Memory B cell (primary cell): ENCODE measurements at places on chromosomes 3 and 15.
A peak's percentile ranks its signal among the peaks of the same experiment; 100 is the strongest.

DNA sequence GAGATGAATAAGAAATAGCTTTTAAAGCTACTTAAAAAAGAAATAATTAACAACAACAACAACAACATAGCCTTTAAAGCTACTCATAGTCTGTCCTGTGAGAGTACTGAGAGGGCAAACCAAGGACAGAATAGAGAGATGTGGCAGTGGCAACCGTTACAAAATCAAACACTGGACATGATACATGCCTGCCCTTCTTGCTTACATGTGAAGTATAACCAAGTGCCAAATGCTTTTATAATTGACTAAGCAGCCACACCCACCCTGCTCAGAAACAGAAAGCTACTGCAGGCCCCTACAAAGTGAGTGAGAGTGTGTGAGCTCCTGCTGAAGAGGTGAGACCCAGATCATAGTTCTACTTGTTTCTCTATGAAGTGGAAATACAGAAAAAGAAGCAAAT, 38.4 kb downstream of the NDUFB4 start:
- no peak for DNase-seq

DNA sequence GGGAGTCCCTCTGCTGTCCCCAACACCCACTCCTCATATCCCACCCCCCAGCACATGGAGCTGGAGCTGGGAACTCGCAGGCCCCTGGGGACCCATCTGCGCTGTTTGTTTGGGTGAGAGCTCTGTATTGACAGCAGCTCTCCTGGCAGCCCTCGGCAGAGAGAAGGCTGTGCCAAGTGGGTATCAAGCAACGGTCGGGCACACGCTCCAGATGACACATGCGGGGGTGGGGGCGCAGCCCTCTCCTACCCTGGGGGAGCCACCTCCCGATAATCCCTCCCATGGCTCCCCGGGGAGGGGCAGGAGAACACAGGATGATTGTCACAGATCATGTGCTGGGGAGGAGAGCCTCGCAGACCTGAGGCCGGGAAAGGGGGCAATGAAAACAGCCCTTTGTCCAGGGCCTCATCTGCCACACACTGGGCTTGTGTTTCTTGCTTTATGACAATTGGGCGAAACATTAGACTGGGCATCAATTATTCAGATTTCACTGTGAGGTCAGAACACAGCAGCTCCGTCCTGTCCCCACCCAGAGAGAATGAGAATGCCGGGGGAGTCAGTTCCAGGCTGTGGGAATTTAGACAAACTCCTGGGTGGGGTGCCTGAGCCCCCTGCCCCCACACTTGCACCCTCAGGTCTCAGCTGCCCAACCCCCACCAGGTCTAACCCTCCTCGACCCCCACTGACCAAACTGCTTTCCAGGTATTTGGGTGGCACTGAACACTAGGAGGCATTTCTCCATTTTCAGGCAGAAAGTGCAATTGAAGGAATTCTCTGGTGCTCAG, 46.4 kb upstream of the KLF13 start:
- no peak for DNase-seq

GRCh38 chr3:75906555-75907112, 121.3 kb upstream of the ZNF717 start:
- DNase-seq = no peak

- no peak for DNase-seq
These were observed 104.8 kb downstream of the TGFBR2 start for GRCh38 chr3:30711151-30711550.

DNA sequence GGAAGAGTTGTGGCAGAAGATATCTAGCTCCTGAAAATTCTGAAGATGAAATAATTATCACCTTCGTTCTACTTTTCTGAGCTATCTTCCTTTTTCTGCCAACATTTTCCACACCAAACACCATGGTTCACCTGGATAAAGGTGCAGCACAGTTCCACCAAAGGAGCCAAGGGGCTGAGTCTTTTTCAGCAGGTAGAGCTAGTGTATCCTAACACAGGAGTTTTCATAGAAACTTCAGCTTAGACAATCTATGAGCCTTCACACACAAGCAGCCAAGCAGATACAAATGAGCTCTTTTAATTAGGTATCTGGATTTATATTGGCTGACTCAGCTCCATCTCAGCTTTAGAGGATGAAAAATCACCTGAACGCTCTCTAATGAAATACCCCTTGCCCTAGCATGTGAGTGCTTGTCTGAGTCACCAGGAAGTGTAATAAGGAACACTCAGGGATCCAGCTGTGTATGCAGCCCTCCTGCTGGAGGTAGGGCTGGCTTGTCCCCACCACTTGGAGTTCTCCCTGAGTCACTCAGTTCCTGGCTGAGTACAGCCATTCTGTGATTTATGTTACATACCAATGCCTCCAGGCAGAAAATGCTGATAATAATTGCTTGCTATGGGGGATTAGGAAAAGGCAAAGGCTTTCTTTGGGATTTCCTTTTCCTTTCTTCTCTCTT, 385.7 kb downstream of the LSAMP start:
- no peak for DNase-seq

DNA sequence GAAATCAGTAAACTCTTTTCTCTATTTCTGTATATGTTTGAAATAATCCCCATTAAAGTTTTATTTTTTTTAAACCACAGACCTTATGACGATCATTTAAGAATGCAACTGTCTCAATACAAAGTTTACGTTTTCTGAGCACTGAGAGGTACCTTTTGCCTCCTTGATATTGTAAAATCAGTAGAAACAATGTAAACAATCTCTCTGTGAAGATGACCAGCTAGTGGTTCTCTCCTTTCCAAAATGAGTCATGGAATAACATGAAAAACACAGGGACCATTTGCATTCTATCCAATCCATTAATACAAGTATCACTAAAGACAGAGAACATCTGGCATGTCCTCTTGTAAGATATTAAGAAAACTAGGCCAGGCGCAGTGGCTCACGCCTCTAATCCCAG, 48.8 kb downstream of the RAD18 start:
- DNase-seq = no peak

DNA sequence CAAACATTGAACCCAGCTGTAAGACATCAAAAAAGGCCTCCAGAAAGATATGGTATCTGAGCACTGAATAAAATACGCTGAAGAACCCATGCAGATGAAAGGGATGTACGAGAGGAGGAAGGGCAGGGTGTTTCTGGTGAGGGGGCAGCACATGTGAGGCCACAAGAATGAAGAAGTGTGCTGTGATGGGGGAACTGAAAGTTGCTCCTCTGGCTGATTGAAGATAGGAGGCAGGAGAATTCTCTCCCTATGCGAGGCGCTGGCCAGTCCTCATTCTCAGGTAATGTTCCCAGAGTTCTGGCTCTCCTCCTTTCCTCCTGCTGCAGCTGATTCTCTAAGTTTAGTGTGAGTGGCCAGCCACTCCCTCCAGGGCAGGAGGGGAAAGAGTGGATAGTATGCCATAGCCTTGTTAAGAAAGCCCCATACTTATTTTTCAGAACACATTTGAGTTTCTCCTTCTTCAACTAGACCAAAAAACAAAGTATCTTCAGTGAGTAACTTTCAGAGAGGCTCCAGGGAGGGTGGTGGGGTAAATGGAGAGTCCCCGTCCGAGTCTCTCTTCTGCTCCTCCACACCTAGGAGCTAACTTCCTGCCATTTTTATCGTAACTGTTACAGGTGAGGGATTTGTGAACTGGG, 26.9 kb upstream of the MYO1E start:
- peak; percentile 68 for DNase-seq

GRCh38 chr15:88179562-88179961, 77.0 kb downstream of the NTRK3 start:
- DNase-seq = no peak

GRCh38 chr3:49469037-49469935, 781 bp upstream of the DAG1 start:
- DNase-seq = no peak

- DNase-seq = no peak
These were observed 92.6 kb downstream of the TFDP2 start for GRCh38 chr3:142056656-142057330.

DNA sequence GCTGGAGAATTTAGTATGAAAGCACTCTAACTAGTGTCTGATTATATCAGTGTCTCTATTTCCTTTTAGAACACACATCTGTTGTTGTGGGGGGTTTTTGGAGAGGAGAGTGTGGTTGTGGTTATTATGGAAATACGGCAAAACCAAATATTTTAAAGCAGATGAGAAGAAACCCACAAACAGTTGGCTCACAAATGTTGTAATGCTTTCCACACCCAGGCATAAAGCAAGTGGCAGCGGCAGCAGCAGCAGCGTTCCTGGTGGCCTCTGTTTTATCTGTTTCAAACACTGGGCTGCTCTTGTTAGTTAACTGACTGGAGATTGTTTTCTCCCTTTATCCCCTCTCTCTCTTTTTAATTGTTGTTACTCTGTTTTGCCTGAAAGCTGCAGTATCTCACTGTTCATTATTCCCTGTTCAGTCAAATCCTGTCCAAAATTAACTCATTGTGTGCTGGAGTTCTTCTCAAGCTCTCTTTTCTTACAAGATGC, 1045.5 kb upstream of the NR2F2 start:
- no peak for DNase-seq

GRCh38 chr15:74542166-74543042, 1.4 kb downstream of the ARID3B start:
- no peak for DNase-seq

GRCh38 chr3:194816748-194817591, 131.3 kb downstream of the FAM43A start:
- no peak for DNase-seq

DNA sequence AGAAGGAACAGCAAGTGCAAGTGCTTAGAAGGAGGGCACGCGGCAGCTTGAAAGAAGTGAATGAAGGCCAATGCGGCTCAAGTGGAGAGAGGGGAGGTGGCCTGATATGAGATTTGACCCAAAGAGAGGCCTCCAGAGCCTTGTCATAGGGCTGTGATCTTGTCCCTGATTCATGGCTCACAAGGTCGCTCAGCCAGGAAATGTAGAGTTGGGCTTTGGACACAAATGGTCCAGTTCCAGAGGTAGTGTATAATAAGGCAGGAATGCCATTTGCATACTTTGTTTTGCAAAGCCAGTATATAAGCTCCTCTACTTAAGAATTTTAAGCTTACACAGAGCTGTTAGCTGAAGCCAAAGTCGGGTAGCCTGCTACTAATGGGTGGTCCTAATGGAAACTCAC, 33.7 kb downstream of the HGD start:
- DNase-seq = no peak

DNA sequence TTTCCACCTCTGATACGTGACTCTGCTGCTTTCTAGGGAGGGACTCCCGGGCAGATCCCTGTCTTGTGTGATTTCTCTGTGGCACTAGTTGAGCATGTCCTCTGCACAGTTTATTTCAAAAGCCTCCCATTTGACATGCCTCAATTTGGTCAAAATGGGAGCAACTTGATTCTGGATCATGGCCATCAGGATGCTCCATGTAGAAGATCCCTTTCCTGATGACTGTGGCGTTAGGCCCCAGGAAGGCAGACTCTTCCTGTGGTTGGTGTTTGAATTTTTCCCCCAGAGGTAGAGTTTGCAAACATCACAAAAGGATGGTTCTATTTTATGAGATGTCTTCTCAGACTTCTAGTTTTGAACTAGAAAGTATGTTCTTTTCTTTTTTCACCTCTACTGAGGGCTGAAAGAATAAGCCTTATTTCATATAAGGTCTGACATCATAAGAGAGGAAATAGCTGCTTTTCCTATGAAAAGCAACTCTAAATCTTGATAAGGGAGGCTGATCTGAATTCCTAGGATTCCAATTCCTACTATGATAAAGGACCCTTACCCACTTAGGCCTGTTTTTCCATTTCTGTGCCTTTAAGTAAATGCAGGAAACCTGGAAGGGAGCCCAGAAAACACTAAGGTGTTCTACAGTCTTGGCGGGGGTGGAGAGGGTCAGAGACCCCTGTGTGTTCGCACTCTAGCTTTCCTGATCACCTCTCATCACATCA, 243.8 kb upstream of the CHRM5 start:
- DNase-seq = no peak

- no peak for DNase-seq
These were observed 74.4 kb upstream of the TLE3 start for GRCh38 chr15:70172124-70172523.

DNA sequence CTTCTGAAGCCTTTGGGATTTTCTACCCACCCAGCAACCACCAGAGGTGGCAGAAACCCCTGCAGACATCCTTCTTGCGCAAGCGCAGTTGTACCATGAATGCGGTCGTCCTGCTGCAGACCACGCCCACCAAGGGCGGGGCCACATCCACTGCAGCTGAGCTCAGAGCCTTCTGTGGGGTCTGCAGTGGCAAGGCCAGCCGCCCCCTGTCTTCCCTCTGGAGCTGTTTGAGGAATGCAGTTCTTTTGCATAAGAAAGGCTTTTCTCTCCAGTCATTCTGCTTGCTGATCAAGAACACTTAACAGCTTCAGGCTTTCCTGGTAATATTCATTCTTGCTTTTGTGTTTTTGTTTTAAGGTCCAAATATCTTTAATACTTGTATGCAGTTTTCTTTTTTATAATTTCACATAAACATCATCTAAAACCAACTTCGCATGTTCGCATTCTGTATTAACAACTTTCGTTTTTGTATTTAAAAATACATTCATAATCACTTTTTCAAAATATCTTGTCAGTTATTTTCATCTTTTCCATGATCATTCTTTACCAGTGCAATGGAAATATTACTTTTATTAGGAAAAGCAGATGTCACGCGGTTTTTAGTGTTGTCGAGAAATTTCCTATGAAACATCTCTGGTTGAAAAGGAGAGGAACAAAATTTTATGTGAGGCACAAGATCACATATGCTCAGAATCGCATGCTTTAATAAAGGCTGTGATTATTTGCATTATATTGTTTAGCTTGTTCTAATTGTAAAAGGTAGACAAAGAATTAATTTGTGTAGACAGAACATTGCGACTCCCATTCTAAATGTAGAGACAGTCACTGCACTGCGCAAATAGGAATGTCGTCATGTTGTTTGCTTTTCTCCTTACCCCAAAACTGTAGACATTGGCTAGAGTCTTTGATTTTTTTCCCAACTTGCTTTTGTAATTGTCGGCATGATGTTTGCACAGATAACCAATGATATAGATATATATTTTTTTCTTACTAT, 98.1 kb upstream of the SNRPN start:
- no peak for DNase-seq

- DNase-seq = no peak
These were observed 250.5 kb downstream of the SHQ1 start for GRCh38 chr3:72597756-72598195.

DNA sequence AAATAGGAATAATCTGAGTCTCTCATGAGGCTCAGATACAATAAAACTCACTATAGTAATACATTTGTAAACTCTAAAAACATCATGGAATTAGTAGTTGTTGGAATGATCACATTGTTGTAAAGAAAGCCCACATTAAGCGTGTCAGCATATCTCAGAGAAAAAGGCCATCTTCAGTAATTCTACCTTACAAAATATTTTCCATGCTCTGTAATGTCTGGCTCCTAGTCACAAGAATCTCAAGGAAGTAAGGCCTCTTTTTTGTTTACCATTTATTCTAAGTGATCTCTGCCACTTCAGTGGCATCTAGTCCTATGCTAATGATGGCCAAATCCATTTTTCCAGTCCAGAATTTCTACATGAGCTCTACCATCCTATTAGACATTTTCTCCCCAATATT, 240.2 kb upstream of the ZNF717 start:
- DNase-seq = no peak

- DNase-seq = no peak
These were observed 146.8 kb downstream of the SMAD6 start for GRCh38 chr15:66848686-66849392.

GRCh38 chr3:1774597-1774996, 324.1 kb upstream of the CNTN4 start:
- DNase-seq = no peak
